ENCODE measurements at places on chromosomes 5 and 9.

- no peak for DNase-seq
These were observed 71.6 kb upstream of the PCA3 start for GRCh38 chr9:76692458-76693129.

DNA sequence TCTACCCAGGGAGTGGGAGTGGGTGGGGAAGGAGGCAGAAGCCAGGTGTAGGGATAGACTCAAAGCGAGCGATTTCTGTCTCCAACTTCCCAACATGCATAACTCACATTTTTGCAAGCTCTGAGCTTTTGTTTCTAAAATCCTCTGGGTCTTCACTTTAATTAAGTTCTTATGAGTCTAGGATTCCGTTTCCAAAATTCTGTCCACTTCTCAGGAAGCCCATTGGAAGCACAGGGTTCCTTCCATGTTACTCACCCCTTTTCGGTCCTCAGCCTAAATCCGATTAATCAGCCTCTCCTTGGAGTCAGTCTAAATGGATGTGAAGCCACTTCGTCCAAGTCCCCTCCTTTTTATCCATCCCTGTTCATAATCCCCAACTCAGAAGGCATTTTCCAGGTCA, 1.4 kb downstream of the GPX3 start:
- DNase-seq = no peak

DNA sequence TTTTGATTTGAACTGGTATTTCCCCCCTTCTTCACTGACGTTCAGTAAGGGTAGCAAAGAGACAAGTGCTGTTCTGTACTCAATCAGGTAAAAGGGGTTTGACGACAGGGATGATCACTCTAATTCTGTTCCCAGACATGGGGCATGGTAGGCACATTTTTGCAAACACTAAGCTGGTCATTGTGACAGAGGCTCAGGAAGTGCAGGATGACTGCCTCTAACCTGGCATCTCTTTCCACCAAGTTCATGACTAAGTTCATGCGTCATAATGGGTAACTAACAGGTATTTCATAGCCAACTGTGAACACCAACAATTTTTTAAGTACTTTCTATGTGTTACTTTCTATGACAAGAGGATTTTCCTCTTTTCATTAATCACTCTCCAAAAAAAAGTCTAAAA, 166.5 kb downstream of the MAPKAP1 start:
- DNase-seq = no peak

DNA sequence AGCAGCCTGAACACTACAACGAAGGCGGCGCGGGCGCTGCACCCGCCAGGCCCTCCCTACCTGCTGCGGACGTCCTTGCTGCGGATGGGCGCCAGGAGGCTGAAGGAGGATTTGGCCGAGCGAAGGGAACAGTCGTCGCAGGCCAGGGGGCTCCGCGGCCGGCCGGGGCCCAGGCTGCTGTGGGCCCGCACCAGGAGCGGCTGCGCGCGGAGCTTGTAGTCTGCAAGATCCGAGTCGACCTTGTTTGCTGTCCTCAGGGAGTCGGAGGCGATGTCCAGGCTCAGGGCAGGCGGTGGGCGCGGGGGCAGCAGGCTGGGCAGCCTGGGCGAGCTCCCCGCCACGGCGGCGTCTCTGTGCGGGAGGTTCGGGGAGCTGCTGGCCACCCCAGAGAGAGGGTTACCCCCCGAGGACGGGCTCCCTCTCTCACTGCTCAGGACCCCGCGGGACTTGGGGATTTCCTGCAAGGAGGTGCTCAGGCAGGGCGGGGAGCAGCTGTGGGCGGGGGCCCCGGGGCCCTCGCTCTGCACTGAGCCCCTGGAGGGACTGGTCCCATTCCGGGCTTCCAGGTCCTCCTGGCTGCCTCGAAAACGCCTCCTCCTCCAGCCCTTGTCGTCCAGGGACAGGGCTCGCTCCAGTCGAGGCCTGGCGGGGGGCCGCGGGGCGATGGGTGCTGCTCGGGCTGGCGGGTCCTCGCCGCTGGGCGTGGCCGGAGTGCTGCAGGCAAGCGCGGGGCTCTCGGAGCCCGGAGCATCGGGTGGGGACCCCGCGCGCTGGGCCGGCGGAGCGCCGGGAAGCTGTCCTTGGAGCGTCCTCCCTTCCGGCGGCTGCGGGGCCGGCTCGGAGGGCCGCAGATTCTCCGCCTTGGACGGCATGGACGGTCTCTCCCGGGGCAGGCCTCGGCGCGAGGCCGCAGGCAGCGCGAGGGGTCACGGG, 831 bp downstream of the INPP5E start:
- peak; percentile 75 for DNase-seq

- no peak for DNase-seq
These were observed 31.6 kb upstream of the LECT2 start for GRCh38 chr5:135986401-135986800.

DNA sequence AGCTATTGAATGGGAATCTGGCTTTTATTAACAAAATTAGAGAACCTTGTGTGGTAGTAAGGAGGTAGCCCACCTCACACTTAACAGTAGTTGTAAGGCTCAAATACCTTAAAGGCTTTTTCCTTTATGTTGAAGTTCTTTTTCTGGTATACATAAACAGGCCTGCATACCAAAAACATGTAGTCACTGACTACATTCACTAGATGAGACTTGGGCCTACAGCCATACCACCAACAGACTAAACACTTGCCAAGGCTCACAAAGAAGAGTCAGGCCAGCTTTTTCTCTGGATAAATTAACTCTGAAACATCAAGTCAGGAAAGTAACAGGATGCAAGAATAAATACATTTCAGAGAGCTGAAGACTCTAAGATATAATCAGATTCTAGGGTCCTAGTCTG, 78.6 kb upstream of the MPDZ start:
- DNase-seq = peak; percentile 71

- DNase-seq = no peak
These were observed 32.1 kb downstream of the LCP2 start for GRCh38 chr5:170265522-170265921.

Data from GM03348 (cell line).